ENCODE measurements at places on chromosomes 2 and 18. TPM values are rescaled to one million over a fixed set of nuclear protein-coding genes. Genes with fewer than 3 reads are reported as not detected.

ALPI gene
- total RNA-seq: not detected

COLEC11 gene
- total RNA-seq: not detected

GPBAR1 gene
- total RNA-seq: not detected

SPC25 gene
- not detected for total RNA-seq

ABHD1 gene
- total RNA-seq: under 0.01 TPM

ZNF804A gene
- 2.3 TPM for total RNA-seq

ABCG5 gene
- total RNA-seq: not detected

LYPD1 gene
- 0.73 TPM for total RNA-seq

ARID5A gene
- total RNA-seq: 10.9 TPM

TUBA3E gene
- not detected for total RNA-seq

ACADL gene
- 0.66 TPM for total RNA-seq

PNKD gene
- 29.1 TPM for total RNA-seq

TEX44 gene
- not detected for total RNA-seq

YES1 gene
- total RNA-seq: 102 TPM

ATP8B1 gene
- 83.7 TPM for total RNA-seq

TMEM198 gene
- 2.3 TPM for total RNA-seq

SCN1A gene
- 0.33 TPM for total RNA-seq

OXER1 gene
- not detected for total RNA-seq

IL36G gene
- not detected for total RNA-seq

LIMS3 gene
- 2.3 TPM for total RNA-seq

IL37 gene
- not detected for total RNA-seq

ERMN gene
- not detected for total RNA-seq

ERFE gene
- total RNA-seq: 4.2 TPM

KCNIP3 gene
- 2.9 TPM for total RNA-seq

CPLX4 gene
- not detected for total RNA-seq

RAB27B gene
- 2.0 TPM for total RNA-seq

EN1 gene
- not detected for total RNA-seq

FBXO15 gene
- 1.2 TPM for total RNA-seq

PROKR1 gene
- total RNA-seq: not detected

FOXD4L1 gene
- total RNA-seq: 0.17 TPM

CCDC68 gene
- 4.6 TPM for total RNA-seq

UNC80 gene
- not detected for total RNA-seq

FAM124B gene
- total RNA-seq: 0.44 TPM

SLC5A6 gene
- 13.7 TPM for total RNA-seq

ACMSD gene
- not detected for total RNA-seq

HOXD10 gene
- total RNA-seq: not detected

ACTR1B gene
- 62.2 TPM for total RNA-seq

ALK gene
- total RNA-seq: under 0.01 TPM

AMER3 gene
- not detected for total RNA-seq

KIAA2012 gene
- total RNA-seq: 0.17 TPM

LCT gene
- under 0.01 TPM for total RNA-seq

GDF7 gene
- not detected for total RNA-seq

SMAD2 gene
- total RNA-seq: 78.4 TPM
